ENCODE measurements at places on chromosomes 7 and 10. TPM values are rescaled to one million over a fixed set of nuclear protein-coding genes. Genes with fewer than 3 reads are reported as not detected.

Gene PON1
- total RNA-seq: not detected

Gene GIMAP8
- total RNA-seq: 25.1 TPM

Gene TMEM176A
- not detected for total RNA-seq

Gene NEBL
- total RNA-seq: not detected

Gene IFIT2
- 14.6 TPM for total RNA-seq

Gene PTPRE
- total RNA-seq: 30.6 TPM

Gene HYCC1
- total RNA-seq: 105 TPM

Gene CALHM3
- total RNA-seq: 0.53 TPM

Gene CPVL
- total RNA-seq: 2.1 TPM

Gene MYH16
- not detected for total RNA-seq

Gene PGAM2
- 0.43 TPM for total RNA-seq

Gene MLXIPL
- not detected for total RNA-seq

Gene AQP1
- total RNA-seq: 0.25 TPM

Gene JCAD
- total RNA-seq: 0.68 TPM

Gene ZWINT
- total RNA-seq: 78.2 TPM

Gene SNX10
- total RNA-seq: 42.4 TPM

Gene ZNF722
- total RNA-seq: not detected

Gene ITGA8
- total RNA-seq: not detected

Gene CCDC136
- total RNA-seq: 4.8 TPM

Gene NUTM2E
- 0.18 TPM for total RNA-seq

Gene KLF14
- not detected for total RNA-seq

Gene RBP3
- not detected for total RNA-seq

Gene SFTPA1
- not detected for total RNA-seq

Gene HOXA11
- total RNA-seq: not detected

Gene SKIDA1
- 0.25 TPM for total RNA-seq

Gene NUPR2
- total RNA-seq: not detected

Gene TMEM26
- total RNA-seq: not detected

Gene ZNF804B
- total RNA-seq: not detected

Gene CALML5
- total RNA-seq: not detected

Gene PIK3CG
- total RNA-seq: 49.6 TPM

Gene FAM25G
- not detected for total RNA-seq

Gene CTAGE8
- 1.4 TPM for total RNA-seq

Gene OPN1SW
- total RNA-seq: not detected

Gene TIMM23
- 48.2 TPM for total RNA-seq

Gene MYO1G
- 572 TPM for total RNA-seq

Gene SRRT
- 205 TPM for total RNA-seq

Gene CAMK2B
- not detected for total RNA-seq

Gene UBN2
- total RNA-seq: 12.0 TPM

Gene TCAF2
- 50.8 TPM for total RNA-seq

Gene CDHR3
- 1.4 TPM for total RNA-seq

Gene FKBP6
- not detected for total RNA-seq

Gene RNLS
- 1.3 TPM for total RNA-seq

Gene ADAM22
- total RNA-seq: 1.1 TPM

Gene ATOH7
- not detected for total RNA-seq

Gene ANKRD22
- total RNA-seq: 0.15 TPM

Gene PRKCQ
- 69.3 TPM for total RNA-seq

Gene SUN1
- 65.7 TPM for total RNA-seq

Gene PVRIG
- 71.8 TPM for total RNA-seq
